ENCODE measurements at places on chromosomes 1 and 21. TPM values are rescaled to one million over a fixed set of nuclear protein-coding genes. Genes with fewer than 3 reads are reported as not detected.
A peak's percentile ranks its signal among the peaks of the same experiment; 100 is the strongest.

The CDK18 gene
- total RNA-seq: 2.9 TPM

The CLCA2 gene
- total RNA-seq: not detected

- H3K36me3 ChIP-seq: no peaks in the 10 kb centered on the region
- DNase-seq: no peak
- no peak overlapping the region for H3K27ac ChIP-seq
- H3K27me3 ChIP-seq: no peaks in the 10 kb centered on the region
Measured at GRCh38 chr1:181858135-181858534, 203.4 kb downstream of the ZNF648 start.

DNA sequence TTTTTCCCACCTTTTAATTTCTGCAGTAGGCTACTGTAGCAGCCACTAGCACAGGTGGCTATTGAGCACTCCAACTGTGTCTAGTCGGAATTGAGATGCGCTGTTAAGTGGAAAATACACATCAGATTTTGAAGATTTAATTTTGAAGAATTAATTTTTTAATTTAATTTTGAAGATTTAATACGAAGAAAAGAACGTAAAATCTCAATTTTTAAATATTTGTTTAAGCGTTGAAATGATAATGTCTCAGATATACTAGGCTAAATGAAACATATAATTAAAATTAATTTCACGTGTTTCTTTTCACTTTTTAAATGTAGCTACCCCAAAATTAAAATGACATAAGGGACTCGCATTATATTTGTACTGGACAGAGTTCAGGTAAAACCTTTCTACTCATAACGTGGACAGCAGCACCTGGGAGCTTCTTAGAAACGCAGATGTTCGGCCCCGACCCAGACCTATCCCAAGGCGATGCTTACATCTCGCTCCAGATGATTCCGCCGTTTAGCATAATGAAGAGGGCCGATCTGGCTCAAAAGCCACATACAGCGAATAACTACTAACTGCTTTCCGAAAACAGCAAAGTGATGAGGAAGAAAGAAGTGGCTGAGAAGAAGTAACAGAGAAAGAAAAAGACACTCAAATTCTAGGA lies 717 bp downstream of the CRYZL1 start:
- DNase-seq: peak; percentile 14
- H3K4me3 ChIP-seq: peak overlapping the region; percentile 84
- H3K4me1 ChIP-seq: peaks cover 21% of the 10 kb centered on the region
- peak overlapping the region; percentile 97 for H3K27ac ChIP-seq
- peaks cover 25% of the 10 kb centered on the region for H3K27me3 ChIP-seq

DNA sequence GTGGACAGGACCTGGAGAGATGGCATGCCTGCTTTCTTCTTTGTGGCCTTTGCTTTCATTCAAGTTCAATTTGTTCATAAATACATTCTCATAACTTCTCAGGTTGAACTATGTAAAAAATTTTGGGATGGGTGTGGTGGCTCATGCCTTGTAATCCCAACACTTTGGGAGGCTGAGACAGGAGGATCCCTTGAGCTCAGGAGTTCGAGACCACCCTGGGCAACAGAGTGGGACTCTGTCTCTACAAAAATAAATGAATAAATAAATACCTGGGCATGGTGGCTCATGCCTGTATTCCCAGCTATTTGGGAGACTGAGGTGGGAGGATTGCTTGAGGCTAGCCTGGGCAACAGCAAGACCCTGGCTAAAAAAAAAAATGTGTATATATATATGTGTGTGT lies 2.1 kb downstream of the KIF1B start:
- no peaks in the 10 kb centered on the region for H3K36me3 ChIP-seq
- no peaks in the 10 kb centered on the region for H3K27me3 ChIP-seq
- DNase-seq: no peak
- H3K27ac ChIP-seq: no peak overlapping the region
- peak overlapping the region; percentile 63 for H3K4me3 ChIP-seq
- peaks cover 46% of the 10 kb centered on the region for H3K4me1 ChIP-seq

DNA sequence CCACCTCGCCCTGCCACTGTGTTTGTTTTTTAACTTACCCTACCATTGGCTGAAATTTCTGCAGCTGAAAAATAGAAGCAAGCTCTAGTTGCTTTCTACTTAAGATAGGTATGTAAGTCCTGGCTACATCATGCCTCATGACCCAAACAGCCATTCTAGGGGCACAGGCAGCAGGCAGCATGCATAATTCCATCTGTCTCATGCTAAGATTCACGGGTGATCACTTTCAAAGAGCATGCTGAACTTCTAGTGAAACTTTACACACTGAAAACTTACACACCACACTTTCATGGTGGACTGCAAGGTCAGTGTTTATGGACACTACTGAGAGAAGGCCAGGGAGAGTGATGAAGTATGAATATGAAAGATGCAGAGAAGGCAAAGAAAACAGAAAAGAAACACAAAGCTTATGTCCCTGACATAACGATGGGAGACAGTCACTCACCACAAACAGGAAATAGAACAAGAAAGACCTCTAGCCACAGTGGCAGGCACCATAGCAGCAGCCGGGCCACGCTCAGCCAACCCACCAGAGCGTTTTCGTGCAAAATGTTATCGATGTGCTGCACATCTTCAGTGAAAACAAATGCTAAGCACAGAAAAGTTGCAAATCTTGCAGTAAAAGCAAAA lies 102.3 kb upstream of the TIAM1 start:
- peak; percentile 71 for DNase-seq
- peaks cover 26% of the 10 kb centered on the region for H3K36me3 ChIP-seq
- peak overlapping the region; percentile 20 for H3K4me3 ChIP-seq
- H3K27ac ChIP-seq: peak overlapping the region; percentile 90

All from activated CD4-positive, alpha-beta T cell treated with anti-CD3 and anti-CD28 coated beads, Interleukin-2, amount 10 ng/mL, durations not matched to agents 7 days and 5 days (primary cell).